ENCODE measurements at places on chromosomes 13 and 19.
A peak's percentile ranks its signal among the peaks of the same experiment; 100 is the strongest.

- DNase-seq: no peak
Measured at GRCh38 chr19:33340991-33341390, 32.5 kb upstream of the CEBPG start.

DNA sequence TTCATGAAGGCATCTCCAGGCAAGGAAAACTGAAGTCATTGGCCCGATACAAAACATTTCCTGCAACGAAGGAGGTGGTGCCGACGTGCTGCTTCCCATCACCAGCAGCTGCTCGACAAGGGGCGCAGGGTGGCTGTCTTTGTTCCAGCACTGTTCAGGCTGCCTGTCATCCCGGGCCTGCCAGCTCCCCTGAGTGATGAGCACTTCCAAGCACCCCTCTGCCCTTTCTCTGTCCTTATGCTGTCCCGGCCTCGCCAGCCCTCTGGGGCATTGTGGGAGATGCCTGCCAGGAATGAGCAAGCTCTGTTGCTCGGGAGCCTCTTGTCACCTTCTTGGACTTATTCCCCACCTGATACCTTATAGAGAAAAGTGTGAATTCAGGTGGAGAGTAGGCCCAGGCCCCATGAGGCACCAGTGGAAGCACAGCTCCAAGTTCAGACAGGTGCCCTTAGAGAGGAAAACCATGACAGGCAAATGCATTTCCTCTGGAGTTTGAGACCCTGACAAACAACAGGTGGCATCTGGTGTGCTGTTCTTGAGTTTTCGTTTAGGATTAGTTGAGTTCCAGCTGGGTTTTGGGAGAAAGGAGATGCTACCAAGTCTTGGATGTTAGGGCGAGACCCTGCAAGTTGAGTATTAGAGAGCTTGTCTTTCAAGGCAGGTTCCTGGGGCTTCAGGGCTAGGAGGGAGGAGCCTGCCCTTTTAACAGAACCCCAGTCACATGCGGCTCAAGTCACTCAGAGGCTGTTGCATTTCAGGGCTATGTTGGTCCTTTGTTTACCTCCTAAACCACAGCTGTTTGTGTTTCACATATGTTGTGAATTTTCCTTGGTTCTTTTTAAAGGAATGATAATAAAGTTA is 21.4 kb downstream of the BBC3 start:
- DNase-seq: no peak

DNA sequence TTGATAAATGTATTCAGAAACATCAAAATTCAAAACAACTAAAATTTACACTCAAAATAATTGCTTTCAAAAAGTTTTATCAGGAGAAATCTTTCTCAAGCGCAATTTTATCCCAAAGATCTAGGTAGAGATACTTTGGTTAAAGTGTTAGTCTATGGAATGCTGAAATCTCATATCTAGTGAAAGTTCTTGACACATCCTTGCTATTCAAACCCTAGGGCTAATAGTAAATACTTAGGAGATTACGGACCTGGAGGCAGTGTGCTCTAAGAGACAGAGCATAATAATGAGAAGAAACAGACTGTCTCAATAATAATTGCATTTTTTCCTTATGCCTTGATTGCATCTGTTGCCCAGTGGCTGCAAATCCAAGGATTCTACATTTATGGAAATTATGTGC is 330.8 kb downstream of the DACH1 start:
- DNase-seq: no peak

DNA sequence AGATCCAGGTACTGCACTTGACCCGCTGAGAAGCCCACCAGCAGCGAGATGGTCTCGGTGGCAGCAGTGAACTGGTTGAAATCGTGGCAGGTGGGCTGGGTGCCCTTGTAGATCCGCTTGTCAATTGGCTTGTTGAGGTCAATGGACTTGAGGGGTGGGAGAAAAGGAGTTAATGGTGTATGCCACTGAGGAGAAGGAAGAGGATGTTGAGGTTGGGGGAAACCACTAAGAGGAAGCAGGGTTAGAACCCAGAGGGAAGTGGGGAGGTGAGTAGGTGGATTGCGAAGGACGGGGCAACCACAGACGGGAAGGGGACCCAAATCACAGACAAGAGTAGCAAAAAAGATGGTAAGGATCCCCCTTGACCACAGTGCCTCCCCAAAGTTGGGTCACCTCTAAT is 1.7 kb downstream of the DMWD start:
- no peak for DNase-seq

DNA sequence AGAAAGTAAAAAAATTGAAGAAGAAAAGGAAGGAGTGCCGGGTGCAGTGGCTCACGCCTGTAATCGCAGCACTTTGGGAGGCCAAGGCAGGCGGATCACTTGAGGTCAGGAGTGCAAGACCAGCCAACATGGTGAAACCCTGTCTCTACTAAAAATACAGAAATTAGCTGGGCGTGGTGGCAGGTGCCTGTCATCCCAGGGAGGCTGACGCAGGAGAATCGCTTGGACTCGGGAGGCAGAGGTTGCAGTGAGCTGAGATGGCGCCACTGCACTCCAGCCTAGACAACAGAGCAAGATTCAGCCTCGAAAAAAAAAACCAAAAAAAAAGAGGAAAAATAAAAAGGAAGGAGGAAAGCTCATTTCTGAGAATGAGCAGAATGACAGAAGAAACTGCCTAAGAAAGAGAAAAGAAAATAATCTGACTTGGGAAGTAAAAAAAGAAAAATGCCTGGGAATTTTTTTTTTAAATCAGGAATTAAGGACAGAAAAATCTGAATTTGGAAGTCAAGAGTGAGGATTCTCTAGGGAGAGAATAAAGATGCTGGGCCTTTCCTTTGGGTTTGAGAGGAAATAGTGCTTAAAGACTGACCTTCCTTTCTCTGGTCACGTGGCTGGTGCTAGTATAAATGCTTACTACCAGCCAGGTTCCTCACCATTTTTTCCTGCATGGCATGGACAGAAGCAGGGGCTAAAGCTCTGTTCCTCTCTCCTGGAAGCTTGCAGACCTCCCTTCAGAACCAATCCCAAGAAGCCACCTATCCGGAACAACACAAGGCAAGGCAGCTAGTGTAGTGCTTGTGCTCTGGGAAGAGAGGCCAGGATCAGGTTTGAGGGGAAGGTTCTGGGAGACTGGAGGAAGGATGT is at the start of gene FFAR2:
FFAR2 (plus strand) TSS at position 652 of the 864 bp plus-strand sequence. CDS start 1,458 bp downstream, outside the sequence.
- no peak for DNase-seq

- DNase-seq: no peak
Measured at GRCh38 chr19:28990522-28990921, 222.4 kb downstream of the UQCRFS1 start.

DNA sequence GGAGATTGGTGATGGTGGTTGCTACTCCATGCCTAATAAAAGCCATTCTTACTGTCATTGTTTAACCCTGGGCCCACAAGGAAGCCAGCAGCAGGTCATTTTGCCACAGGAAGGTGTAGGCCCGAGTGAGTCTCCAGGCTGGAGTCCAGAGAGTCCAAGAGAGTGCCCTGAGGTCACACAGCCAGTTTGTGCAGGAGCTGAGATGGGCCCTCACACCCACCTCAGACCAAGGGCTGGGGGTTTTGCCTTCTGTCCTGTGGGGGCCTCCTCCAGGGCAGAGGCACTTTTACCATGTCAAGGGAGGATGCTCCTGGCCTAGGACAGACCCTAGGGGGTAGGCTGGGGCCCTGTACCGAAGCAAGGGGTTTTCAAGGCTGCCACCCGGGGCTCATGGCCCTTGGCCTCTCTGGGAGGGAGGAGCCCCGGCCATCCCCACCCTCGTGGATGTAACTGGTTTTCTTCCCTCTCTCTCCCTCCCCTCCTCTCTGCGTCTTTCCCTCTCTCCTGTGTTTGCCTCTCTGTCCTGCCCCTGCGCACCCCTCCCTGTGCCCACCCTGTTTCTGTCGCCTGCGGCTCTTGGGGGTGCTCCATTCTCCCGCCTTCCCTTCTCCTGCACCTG is 8.0 kb downstream of the CYTH2 start:
- no peak for DNase-seq

DNA sequence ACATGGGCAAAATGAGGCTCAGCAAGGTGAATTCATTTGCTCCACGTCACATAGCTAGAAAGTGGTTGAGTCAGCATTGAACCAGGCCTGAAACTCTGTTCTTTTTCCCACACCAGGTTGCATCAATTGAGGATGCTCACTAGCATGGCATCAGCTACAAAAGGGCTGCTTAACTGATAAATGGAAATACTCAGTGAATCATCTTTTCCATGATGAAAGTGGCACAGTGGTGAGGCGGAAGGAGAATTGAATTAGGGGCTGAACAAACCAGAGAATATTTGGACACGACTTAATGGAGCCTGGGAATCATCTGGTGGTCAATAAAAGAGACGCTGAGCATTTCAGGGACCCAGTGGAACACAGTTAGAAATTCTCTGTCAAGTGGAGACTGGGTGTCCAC is 320.1 kb upstream of the MAB21L1 start:
- DNase-seq: no peak

DNA sequence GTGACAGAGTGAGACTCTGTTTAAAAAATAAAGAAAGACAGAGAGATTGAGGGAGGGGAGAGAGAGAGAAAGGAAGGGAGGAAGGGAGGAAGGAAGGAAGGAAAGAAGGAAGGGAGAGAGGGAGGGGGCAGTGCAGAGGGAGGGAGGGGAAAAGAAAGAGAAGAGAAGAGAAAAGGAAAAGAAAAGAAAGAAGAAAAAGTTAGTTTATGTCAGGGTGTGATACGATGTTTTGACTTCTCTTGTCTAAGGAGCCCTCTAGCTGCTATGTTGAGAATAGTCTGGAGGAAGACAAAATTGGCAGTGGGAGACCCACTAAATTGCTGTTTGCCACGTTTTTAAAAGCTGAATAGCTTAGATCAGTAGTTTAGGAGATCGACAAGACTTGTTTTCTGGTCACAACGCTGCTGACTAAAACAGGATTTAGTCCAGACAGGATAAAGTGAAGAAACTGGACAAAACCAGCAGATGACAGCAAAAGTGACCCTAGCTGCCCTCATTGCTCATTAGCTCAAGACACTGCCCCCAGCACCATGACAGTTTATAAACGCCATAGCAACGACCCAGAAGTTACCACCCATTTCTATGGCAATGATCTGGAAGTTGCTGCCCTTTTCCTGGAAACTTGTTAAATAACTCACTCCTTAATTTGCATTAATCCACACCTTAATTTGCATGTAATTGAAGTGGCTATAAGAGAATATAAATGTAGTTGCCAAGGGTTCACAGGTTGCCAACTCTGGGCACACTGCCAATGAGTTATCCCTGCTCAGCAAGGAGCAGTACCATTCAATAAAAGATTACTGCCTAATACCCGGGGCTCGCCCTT is 11.1 kb downstream of the TEX101 start:
- DNase-seq: no peak

- no peak for DNase-seq
Measured at GRCh38 chr13:63586467-63586866, 2170.8 kb upstream of the PCDH20 start.

GRCh38 chr19:45791744-45792469 is 738 bp downstream of the DMWD start:
- DNase-seq: no peak

- DNase-seq: peak; percentile 0
Measured at GRCh38 chr19:51552996-51553725, 17.9 kb upstream of the ZNF175 start.

DNA sequence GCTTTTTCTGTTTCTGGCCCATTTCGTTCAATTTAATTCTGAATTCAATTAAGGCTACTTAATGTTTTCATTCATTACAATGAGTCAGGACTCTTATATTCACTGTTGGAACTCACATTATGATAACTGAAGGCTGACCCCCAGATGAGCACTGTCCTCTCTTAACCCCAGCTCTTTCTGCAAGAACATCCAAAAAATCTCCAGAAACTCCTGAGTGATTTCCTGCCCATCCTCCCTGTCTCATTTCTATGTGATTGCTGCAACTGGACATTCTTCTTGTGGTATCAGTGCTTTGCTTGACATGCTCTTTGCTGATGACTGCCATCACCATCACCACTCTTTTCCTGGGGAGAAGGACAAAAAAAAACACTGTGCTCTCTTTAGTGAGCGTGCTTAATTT is 240.3 kb downstream of the SPRY2 start:
- DNase-seq: no peak

DNA sequence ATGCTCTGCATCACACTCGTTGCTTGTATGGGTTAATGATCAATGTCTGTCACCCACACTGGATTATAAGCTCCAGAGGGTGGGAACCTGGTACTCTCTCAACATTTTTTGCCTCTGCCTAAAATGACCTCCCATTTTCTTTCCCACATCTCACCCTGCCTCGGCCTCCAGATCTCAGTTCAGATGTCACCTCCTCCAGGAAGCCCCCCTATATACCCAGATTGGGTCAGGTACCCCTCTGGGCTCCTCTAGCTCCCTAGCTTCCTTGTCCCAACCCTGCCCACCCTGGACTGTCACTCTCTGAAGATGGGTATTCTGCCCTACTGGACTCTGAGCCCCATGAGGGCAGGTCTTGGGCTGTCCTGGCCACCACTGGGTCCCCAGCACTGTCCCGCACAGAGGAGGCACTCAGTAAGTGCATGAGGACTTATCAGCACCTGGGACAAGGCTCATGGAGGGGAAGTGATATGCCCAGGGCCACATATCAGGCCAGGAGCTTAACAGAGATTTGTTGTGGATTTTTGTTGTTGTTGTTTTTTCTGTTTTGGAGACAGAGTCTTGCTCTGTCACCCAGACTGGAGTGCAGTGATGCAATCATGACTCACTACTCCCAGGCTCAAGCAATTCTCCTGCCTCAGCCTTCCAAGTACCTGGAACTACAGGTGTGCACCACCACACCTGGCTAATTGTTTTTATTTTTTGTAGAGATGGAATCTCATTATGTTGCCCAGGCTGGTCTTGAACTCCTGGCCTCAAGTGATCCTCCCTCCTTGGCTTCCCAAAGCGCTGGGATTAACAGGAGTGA is 23.8 kb downstream of the PRKD2 start:
- no peak for DNase-seq

DNA sequence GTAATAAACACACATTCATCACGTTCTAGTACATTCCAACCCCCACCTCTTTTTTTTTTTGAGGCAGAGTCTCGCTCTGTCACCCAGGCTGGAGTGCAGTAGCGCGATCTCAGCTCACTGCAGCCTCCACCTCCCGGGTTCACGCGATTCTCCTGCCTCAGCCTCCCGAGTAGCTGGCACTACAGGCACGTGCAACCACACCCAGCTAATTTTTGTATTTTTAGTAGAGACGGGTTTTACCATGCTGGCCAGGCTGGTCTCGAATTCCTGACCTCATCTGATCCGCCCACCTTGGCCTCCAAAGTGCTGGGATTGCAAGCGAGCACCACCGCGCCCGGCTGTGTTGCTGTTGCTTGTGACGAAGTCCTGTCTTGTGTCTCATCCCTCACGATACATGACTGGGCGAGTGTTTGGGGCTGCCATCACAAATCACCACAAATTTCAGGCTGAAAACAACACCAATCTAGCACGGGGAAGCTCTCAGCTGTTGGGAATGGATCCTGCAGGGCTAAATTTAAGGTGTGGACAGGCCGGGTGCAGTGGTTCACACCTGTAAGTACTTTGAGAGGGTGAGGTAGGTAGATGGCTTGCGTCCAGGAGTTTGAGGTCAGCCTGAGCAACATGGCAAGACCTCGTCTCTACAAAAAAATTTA is 15.7 kb downstream of the MOB3A start:
- no peak for DNase-seq

GRCh38 chr19:2512523-2513431 is 36.9 kb downstream of the GADD45B start:
- DNase-seq: no peak

GRCh38 chr19:48681127-48681470 is 8.3 kb upstream of the NTN5 start:
- no peak for DNase-seq

GRCh38 chr13:60143775-60144174 is 20.0 kb downstream of the DIAPH3 start:
- DNase-seq: no peak

- DNase-seq: no peak
Measured at GRCh38 chr13:33644581-33645543, 173.1 kb upstream of the RFC3 start.

All from hippocampal formation (tissue), 2 donors.